ENCODE measurements at places on chromosomes 12 and 14.
A peak's percentile ranks its signal among the peaks of the same experiment; 100 is the strongest.

DNA sequence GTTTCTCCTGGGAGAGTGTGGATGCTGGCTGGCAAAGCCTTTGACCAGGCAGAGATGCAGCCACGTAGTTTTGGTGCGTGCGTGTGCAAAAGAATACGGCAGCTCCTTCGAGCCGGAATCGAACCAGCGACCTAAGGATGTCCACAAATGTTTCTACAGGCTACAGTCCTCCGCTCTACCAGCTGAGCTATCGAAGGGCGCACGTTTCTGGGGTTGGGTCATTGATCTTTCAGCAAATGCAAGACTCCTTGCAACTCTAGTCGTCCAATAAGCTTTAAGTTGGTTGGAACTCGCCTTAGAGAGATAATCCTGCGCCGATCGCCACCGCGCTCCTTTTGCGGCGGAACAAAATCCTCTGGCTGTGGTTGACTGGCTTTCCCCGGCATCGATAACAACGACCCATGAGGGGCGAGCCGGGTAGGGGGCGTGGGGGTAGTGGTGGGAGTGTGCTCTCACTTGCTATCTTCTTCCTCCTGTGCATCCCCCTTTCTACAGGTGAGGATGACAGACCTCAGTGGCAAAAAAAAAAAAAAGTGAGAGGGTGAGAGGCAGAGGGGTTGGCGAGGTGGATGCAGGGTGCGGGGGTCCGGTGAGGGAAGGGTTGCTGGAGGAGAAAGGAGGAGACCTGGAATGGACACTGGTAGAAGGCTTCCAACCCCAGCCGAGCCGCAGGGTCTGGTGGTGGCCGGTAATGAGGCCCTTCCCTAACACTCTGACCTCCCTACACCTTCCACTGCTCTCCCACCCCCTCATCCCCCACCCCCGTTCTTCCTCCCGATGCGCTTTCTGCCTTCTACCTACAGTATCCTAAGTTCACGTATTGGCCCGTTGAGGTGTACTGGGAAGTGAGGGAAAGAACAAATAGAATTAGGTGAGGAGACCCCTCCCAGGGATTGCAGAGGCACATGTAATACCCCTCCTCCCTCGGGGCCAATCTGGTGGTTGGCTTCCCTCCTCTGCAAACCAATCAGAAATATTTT lies 11.8 kb upstream of the OR6S1 start:
- peak; percentile 17 for DNase-seq

- DNase-seq: no peak
Measured at GRCh38 chr12:5484426-5484825, 52.5 kb downstream of the NTF3 start.

DNA sequence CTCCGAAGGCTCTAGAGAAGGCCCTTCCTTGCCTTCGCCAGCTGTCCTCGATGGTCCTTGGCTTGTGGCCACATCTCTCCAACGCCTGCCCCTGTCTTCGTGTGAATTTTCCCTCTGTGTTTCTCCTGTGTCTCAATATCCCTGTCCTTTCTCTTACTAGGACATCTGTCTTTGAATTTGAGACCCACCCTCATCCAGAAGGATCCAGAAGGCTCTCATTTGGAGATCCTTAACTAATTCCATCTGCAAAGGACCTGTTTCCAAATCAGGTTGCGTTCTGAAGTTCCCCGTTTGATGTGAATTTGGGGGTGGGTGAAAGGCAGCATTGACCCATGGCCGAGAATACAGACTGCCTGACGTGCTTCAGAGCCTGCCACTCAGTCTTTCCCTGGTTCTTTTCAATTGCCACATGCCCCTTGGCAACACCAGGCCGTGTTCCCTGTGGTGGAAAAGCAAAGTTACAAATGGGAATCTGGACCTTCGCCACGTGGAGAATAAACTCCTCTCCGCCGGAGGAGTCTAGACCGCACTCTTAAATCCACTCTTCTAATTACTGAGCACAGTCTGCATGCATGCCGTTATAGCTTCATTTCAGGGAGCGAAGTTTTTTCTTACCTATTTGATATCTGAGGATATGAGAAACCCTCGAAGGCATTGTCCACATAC lies 158.8 kb downstream of the TMEM132C start:
- DNase-seq: no peak

DNA sequence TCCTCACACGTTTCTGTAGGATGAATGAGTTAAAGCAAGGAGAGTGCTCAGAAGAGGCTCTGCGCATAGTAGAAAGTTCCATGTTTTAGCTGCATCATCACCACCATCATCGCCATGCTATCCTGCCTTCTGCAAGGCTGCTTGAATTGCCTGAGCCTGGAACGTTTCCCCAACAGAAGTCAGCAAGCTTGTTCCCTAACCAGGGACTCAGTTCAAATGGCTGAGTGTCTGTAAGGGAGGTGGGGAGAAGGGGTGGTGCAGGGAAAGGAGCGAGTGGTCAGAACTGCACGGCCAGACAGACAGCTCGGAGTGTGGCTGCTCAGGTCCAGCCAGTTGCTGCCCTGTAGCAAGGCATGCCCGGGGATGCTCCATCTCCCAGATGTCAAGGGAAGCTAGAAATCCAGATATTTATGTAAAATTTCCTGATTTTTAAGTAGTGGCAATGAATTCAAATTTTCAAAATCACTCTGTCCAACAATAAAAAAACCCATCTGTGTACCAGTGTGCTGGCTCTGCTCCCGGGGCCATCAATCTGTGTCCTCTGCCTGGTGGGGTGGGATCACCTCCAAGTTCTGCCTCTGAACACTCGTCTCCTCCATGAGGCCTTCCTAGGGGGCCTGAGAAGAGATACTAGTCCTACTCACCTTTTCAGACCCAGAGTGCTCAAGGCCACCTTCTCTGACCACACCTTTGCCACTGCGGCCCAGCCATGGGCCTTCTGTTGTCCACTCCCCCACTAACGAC lies 162.7 kb downstream of the FOXN3 start:
- DNase-seq: no peak

DNA sequence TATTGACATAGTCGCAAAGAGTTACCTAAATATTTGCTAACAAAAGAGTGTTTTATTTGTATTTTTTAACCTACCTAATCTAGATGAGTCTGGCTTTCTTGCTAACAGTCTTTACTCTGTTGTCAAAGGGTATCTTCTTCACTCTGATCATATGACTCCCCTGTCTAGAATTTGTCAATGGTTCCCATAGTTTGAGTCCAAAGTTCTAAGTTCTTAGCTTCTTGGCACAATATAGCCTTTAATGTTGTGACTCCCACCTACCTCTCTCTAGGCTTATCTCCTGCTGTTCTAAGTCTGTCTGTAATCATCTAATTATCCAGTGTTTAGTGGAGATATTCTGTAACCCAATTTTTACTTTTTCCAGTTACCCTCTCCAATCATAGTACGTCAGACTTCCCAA lies 104.3 kb upstream of the PDE3A start:
- no peak for DNase-seq

DNA sequence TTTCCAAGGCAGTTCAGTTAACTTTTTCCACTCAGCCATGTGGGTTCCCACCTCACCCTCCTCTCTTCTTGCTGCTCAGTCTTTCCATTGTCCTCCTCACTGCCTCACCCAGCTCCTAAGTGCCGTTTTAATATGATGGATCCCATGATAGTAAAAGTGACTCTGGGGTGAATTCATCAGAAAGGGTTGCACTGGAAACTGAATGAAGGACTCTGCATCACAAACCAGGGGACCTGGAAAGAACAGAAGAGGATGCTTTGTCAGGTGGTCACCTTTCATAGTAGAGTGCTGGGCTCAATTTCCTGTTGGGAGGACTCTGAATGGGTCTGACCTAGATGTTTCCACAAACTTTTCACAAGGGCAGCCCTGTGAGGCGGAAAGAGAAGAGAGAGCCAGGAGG lies 67.8 kb upstream of the SLC8A3 start:
- DNase-seq: no peak

GRCh38 chr12:11154400-11154925 lies 16.5 kb upstream of the SMIM10L1 start:
- DNase-seq: no peak
